ENCODE measurements at places on chromosomes 6 and 20. TPM values are rescaled to one million over a fixed set of nuclear protein-coding genes. Genes with fewer than 3 reads are reported as not detected.

Gene ADGB
- not detected for total RNA-seq

Gene MOXD1
- total RNA-seq, result 2.3 TPM

GRCh38 chr20:6866741-6867140, 99.3 kb downstream of the BMP2 start:
- no peak for DNase-seq
- H3K27me3 ChIP-seq, result no peaks in the 10 kb centered on the region
- no peak overlapping the region for H3K27ac ChIP-seq
- peaks cover 13% of the 10 kb centered on the region for H3K4me1 ChIP-seq
- no peak overlapping the region for H3K4me3 ChIP-seq

DNA sequence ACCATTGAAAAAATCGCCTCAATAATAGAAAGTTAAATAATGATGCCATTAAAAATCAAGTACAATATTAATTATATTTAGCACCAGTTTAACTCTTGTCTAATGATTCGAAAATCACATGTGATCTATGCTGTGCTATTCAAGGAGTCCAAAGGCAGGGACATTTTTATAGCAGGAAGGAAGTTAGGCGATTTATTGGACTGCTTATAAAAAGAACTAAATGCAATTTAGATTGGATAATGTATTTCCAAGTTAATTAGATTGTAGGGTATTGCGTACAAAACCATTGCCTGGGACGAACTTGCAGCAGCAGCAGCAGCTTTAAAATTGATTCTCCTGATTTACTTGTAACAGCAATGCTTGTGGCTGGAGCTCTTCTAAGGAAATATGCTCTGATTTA, 87.4 kb upstream of the TMEM181 start:
- no peak overlapping the region for H3K4me3 ChIP-seq
- H3K36me3 ChIP-seq, result peaks cover 35% of the 10 kb centered on the region
- peaks cover 76% of the 10 kb centered on the region for H3K27me3 ChIP-seq
- H3K4me1 ChIP-seq, result peaks cover 31% of the 10 kb centered on the region
- no peak overlapping the region for H3K27ac ChIP-seq

- no peak for DNase-seq
- no peak overlapping the region for H3K4me3 ChIP-seq
- H3K4me1 ChIP-seq, result peaks cover 18% of the 10 kb centered on the region
- no peaks in the 10 kb centered on the region for H3K27me3 ChIP-seq
- H3K27ac ChIP-seq, result no peak overlapping the region
Measured at GRCh38 chr6:119865466-119866350, 516.1 kb upstream of the MAN1A1 start.

DNA sequence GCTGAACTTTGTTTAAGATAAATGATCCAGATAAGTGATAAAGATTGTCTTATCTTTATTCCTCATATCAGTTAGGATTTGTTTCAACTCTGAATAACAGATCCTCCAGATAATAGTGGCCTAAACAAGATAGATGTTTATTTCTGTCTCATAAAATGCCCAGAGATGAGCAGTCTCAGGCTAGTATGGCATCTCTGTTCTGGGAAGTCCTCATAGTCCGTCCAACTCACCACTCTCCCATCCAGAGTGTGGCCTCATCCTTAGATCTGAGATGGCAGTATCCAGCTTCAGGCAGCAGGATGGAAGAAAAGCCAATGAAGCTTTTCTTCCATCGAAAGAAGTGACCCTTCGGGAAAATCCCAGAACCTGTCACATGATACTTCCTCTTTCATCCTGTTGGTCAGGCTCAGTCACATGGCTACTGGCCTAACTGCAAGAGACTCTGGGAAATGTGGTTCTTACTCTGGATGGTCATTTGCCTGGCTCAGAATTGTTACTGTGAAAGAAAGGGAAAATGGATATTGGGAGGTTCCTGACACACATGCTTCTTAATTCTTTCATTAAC, 29.4 kb upstream of the TAGAP start:
- H3K27me3 ChIP-seq, result peaks cover 28% of the 10 kb centered on the region
- H3K4me1 ChIP-seq, result peaks cover 15% of the 10 kb centered on the region
- no peak overlapping the region for H3K27ac ChIP-seq
- no peaks in the 10 kb centered on the region for H3K36me3 ChIP-seq

Data from WTC11 (cell line).